ENCODE measurements at places on chromosomes 11 and 22.
A peak's percentile ranks its signal among the peaks of the same experiment; 100 is the strongest.

DNA sequence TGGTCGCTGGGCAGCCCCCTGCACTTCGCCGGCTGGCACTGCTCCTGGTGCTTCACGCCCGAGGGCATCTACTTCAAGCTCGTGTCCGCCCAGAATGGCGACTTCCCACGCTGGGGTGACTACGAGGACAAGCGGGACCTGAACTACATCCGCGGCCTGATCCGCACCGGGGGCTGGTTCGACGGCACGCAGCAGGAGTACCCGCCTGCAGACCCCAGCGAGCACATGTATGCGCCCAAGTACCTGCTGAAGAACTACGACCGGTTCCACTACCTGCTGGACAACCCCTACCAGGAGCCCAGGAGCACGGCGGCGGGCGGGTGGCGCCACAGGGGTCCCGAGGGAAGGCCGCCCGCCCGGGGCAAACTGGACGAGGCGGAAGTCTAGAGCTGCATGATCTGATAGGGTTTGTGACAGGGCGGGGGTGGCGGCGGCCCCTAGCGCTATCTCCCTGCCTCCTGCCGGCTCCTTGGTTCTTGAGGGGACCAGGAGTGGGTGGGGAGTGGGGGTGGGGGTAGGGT lies 13.5 kb upstream of the MIEF1 start:
- DNase-seq = no peak

DNA sequence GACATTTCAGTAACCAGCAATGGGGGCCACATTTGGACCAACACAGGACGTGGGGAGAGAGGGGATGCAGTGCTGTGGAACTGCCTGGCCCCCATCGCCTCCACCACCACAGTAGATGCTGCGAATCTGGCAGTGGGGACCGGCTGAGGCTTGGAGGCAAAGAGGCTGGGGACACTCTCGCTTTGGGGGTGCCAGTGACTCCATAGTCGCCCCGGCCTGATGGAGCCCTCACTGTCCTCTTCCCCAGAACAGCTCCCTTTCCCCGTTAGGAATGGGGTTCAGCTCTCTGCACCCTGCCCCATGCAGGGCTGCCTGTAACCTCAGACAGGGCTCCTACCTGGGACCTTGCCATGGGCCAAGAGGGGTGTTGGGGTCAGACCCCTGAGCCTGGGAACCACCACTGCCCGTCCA lies 1.8 kb upstream of the MUC2 start:
- no peak for DNase-seq

DNA sequence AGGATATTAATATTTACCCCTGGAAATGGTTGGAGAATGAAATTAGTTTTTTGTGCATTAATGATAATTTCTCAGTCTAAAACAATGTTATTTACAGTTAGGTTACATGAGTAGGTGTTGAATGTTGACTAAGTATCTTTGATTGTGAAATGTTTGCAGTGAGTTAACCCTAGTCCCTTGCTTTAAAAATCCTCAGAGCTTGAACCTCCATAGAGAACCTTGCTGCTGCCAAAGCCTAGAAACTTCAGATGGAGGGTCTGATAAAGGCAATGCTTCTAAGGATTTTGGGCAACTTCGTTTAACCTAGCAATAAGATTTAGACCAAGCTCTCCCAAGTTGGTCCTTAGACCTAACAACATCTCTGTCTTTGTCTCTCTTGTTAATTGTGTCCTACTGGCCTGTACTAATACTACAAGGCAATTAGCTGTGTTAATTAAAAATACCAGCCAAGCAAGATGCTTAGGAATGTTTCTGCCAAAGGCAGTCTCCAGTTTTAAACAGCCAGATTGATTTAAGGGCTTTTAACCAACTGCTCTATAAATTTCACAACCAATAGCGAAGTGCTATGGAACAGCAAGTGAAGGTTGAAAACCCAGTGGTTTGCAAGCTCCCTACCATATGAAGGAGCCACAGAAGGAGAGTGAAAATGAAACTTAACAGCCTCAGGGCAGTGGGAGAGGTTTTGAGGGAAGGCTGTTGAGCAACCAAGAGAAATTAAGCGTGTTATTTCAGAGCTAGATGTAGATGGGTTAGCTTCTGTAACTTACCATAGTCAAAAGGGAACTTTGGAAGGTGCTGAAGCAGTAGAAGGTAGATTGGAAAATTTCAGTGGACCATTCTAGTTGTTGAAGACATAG lies 295.9 kb upstream of the ANO5 start:
- DNase-seq = peak; percentile 96

- peak; percentile 85 for DNase-seq
These were observed 34.1 kb downstream of the LIF start for GRCh38 chr22:30212363-30212995.

DNA sequence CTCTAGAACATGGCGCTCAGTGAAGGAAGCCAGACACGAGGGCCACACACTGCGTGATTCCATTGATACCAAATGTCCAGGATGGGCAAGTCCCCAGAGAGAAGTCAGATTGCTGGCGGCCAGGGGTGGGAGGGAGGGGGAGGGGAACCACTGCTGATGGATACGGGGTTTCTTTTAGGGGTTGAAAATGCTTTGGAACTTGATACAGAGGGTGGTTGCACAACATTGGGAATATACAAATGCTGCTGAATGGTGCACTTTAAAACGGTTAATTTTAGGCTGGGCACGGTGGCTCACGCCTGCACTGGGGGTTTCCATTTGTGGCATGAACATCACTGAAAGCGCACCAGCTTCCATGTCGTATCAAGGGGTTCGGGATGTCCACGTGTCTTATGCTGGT lies 5.1 kb downstream of the TSPO start:
- DNase-seq = no peak

- no peak for DNase-seq
These were observed 165.5 kb downstream of the GUCY1A2 start for GRCh38 chr11:106852779-106853178.

- DNase-seq = no peak
These were observed 1307.6 kb downstream of the TBC1D22A start for GRCh38 chr22:48070083-48070482.

DNA sequence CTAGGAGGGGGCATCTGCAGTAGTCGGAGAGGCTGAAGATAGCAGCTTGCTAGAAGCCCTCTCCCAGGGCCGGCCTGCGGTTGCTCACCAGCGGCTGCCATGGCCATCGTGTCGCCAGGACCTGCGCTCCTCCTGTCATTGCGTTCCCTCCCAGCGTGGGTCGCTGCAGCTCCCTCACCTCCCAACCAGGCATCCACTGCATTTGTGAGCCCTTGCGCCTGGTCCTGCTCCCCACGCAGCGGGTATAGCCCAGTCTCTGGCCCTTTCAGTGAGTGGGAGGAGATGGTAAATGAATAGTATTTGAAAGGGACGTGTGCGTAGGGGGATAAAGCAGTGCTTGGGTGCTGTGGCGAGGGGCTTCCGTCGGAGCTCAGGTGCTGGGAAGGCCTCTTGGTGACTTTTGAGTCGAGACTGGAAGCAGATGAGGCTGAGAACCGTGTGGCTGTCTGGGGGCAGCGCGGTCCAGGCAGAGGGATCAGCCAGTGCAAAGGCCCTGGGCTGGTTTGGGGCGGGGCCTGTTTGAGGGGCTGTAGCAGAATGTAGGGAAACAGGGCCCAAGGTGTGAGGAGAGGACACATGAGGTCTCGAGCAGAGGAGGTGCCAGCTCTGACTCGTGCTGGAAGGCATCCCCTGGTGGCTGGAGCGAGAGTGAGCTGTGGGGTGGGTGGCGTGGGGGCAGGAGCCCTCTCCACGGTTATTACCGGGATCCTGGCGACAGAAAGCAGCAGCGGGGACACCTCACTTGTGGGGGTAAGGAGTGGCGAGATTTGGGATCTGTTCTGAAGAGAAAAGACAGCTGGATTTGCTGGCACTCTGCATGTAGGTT lies 39.3 kb downstream of the LRP5 start:
- no peak for DNase-seq

DNA sequence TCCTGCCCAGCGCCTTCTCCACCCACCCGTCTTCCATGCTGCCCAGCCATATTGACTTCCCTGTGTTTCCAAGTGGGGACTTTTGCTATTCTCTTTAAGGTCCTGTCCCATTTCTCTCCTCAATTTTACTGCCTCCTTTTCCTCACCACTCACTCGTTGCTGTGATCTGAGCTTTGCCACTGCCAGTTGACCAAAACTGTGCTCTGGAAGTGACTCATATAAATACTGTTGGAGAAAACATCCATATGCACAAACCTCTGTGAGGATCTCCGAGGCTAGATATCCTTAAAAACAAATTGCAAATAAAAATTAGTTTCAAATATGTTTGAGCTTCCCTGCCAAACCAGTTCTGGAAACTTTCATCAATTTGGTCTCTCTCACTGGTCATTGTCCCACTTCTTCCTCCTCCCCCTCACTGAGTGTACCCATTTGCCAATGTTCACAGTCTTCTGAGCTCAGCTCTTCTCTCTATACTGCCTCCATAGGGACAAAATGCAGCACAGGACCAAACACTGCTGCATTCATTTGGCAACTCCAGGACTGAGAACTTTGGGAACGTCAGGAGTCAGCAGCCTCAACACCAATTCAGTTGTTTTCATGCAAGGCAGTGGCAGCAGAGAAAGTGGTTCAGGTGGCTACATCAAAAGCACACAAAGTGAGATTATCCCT lies 34.0 kb upstream of the MMP13 start:
- no peak for DNase-seq
